Cerebellum (tissue), 4 donors: ENCODE measurements at places on chromosomes 3 and 15.

DNA sequence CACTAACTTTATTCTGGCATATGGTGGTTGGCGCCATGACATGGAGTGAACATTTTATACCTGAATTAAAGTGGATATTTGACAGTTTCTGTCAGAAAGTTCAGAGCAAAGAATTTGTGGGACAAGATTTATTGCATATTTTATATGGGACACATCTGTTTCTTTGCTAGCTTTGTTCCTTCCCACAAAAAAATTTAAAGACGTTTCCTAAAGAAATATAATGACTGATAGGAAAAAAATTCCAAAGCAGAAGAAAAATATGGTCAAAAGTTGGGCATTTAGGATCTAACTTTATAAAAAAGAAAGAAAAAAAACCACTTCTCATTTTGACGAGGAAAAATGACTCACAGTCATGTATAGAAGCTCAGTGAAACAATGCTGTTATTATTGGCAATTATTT lies 101.6 kb downstream of the GREM1 start:
- DNase-seq = no peak

- DNase-seq = no peak
These were observed 475.4 kb downstream of the AGBL1 start for GRCh38 chr15:86555098-86555497.

DNA sequence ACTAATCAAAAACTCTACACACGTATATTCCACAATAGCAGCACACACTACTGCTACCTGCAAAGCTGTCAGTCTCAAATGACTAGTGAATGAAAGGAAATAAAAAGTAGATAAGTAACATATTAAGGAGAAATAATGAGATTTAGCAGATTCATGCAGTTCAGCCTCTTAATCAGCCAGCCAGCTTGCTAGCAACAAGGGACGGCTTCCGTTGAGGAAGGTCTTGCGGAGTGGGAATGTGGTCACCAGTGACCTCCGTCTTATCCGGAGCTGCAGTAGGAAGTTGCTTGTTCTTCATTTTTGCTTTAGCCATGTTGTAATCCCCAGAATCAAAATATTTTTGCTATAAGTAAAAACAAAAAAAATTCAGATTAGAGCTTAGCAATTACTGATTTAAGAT lies 17.1 kb downstream of the ARPP19 start:
- no peak for DNase-seq

DNA sequence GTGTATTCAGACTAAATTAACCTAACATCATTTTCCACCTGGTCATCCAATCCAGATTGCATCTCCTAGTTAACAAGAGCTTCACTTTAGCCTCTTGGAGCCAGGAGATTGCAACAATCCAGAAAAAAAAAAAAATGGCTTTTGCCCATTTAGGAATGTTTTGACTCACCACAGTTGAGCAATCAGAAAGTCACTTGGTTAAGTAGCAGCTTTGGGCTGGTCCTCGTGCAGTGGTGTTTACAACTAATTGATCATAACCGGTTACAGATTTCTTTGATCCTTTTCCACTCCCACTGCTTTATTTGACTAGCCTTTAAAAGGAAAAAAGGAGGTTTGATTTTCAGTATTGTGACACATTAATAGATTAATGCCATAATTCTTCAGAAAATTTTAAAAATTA lies 688.8 kb upstream of the CCDC54 start:
- no peak for DNase-seq

DNA sequence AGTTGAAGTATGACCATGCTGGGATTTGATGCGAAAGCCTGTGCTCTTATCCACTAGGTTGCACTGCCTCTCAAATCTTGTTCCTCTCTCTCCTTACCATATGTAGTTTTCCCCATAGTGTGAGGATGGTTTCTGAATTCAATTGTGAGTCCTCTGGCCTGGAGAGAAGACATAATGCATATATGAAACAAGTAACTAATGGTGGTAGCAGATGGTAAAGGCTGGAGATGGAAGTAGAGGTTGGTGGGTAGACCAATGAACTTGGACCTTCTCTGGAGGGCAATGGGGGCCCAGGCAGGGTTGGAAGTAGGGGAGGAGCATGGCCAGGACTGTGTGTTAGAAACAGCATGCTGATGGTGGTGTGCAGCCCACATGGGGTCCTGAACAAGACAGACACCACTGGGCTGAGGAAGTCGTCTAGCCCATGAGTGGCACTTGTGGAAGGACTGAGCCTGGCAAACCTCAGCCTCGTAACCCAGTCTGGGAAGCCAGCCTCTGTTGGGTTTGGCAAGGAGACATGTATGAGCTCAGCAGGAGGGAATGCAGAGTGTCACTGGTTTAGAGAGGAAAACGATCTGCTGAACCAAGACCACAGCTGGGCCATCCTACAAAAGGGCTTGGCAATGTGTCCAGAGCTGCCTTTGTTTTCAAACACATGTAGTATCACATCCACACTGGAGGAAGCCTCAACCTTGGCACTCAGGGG lies 18.5 kb upstream of the LMCD1 start:
- no peak for DNase-seq

DNA sequence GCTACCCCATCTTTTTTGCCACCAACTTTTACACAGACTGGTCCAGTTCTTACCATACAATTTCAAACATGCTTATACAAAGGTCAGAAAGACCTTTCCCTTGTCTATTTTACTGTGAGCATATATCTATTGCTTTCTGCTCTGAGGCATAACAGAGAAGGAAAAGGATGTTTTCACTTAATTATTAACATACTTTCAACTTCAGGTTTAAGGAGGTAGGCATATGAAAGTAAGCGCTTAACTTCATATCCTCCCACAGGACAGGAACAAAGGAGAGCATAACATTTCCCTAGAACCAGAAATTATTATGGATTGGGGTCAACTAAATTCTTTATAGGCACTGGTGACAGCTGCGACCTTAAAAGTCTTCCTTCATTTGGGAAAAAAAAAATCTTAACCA lies 1.1 kb downstream of the MYEF2 start:
- DNase-seq = no peak

DNA sequence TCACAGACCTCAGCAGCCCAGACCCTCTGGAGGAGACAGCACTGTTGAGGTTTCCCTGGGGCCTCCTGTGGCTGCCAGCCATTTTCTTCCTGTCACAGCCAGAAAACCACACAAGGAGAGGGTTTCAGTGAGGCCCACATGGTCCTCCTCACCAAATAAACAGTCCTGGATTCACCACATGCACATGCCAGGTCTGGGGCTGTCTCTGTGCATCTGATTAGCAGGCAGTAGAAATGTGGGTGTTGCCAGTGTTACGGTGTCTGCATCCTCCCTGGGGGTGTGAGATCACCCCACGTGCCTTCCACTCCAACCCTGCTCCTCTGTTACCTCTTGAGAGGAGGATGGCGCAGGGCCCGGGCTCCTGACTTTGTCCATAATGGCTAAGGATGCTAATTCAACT lies 140.4 kb downstream of the CHDH start:
- DNase-seq = no peak

GRCh38 chr3:14256561-14257342 lies 78.1 kb downstream of the LSM3 start:
- no peak for DNase-seq

DNA sequence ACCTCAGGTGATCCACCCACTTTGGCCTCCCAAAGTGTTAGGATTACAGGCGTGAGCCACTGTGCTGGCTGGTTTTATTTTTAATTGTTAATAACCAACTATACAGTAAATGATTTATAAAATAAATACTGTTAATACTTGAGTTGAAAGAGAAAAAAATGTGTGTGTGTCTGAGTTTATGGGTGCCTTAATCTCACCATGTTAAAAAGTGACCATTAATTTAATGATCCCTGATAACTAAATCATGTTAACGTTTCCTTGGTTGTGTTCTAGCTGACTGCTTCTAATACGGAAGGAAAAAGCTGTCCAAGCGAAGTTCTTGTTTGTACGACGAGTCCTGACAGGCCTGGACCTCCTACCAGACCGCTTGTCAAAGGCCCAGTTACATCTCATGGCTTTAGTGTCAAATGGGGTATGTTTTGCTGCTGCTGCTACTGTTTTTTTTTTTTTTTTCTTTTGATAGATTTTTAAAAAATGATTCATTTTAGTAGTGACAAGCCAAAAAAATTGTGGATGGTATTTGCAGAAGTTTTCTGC lies 113.5 kb downstream of the GHSR start:
- DNase-seq = no peak

DNA sequence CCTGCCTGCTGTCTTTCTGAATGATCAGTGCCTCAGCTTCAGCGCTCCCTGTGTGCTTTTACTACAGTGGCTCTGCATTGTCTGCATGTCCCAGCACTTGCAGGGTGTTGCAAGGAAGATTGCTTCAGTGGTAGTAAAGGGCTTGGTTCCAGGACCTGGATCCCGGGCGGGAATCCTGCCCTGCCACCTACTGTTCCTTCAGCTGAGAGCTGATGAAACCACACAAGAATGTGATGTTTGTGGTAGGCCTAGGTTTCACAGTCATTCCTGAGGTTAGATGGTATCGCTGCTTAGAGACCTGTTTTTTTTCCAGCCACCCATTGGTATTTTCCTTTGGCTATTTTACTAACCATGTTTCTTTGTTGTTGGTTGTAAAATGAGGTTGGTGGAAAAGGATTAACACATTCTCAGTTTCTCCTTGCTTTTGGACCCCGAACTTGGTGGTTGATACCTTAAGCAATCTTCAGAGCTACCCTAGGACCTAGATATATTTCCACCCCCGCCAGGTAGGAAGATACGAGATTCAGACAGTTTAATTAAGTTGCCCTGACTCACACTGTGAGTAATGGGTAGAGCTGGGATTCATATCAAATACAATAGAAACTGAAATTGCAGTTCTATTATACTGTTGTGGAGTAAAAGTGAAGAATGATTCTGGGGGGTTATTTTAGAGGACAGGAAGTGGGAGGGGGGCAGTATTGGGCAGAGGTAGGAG lies 11.4 kb downstream of the GPR87 start:
- DNase-seq = peak; percentile 13
